ENCODE measurements at places on chromosomes 5 and 9. TPM values are rescaled to one million over a fixed set of nuclear protein-coding genes. Genes with fewer than 3 reads are reported as not detected.

Gene SFXN1
- 105 TPM for total RNA-seq

Gene CRHBP
- not detected for total RNA-seq

Gene RNF183
- not detected for total RNA-seq

Gene PRDM12
- total RNA-seq, result 0.30 TPM

Gene SPRY4
- 21.8 TPM for total RNA-seq

Gene TIMD4
- not detected for total RNA-seq

Gene FNBP1
- total RNA-seq, result 33.1 TPM

Gene SIGMAR1
- 80.3 TPM for total RNA-seq

Gene GPR107
- total RNA-seq, result 20.6 TPM

Gene SLC36A3
- not detected for total RNA-seq

Gene LSM11
- total RNA-seq, result 4.9 TPM

Gene PCSK1
- 3.2 TPM for total RNA-seq

Gene TMC1
- total RNA-seq, result not detected

Gene NUTM2G
- total RNA-seq, result not detected

Gene PHYHD1
- total RNA-seq, result not detected

Gene SLC12A7
- 7.2 TPM for total RNA-seq

Gene SPATA31C1
- not detected for total RNA-seq

DNA sequence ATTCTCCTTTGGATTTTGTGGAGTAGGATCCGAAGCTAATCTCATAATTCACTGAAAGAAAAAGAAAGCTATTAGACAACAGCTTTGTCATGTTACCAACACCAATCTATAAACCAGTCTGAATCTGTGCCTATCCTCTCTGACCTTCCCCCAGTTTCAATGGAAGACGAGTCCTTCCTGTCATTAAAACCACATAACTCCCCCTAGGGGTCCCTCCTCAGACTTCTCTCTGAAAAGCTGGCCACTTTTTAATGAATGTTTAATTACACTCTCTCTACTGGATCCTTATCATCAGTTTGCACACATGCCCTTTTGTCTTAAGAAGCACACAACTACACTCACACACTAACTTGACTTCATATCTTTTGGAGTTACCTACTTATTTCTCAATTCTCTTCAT, 98.0 kb upstream of the TSLP start:
- DNase-seq, result no peak

- no peak for DNase-seq
Measured at GRCh38 chr9:107612136-107612535, 122.6 kb upstream of the KLF4 start.

DNA sequence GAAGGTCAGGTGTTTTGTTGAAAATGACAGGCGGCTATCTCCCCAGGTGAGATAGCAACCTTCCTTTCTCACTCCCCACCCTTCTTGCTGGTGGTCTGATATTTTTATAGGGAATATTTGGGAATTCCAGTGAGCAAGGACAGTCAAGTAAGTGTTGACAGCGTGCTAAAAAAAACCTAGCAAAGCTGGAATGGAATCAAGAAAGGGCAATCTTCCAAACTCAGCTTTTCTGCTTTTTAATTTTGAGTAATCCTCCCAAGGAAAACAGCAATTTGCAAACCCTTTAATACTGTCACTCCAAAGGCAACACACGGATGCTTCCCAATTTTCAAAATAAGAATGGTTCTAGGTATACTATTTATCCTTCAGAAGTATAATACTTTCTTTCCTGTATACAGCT, 143.7 kb upstream of the PCA3 start:
- DNase-seq, result no peak

GRCh38 chr5:115666023-115666422, 40.2 kb upstream of the TMED7 start:
- no peak for DNase-seq

DNA sequence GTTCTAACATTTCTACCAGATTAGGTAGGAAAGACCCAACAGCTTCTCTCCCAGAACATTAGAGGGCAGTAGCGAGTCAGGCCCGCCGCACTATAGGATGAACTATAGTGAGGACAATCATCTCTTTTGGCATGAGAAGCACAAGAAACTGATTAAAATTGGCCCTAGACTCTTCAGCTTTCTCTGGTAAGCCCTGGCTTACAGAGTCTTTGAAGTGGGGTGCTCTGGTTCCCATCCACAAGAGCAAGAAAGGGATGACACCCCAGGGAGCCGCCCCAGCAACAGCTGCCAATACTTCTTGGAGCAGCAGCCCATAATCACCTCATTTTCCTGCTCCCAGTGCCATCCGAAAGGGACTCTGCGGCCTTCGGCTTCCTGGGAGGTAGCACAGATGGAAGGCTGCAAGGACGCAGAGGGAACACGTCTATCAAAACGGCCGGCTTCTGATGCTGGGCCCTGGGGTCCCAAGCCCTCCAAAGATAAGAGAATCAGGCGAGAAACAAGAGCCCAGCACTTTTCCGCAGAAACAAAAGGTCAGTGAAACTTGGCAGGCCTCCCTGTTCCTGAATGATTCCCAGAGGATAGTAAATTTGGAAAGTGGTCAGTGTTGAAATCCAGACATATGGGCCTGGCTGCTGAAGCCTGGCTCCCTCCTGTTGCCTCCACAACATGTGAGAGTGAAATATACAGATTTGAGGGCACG, 69.3 kb downstream of the HSD17B3 start:
- peak; percentile 46 for DNase-seq

DNA sequence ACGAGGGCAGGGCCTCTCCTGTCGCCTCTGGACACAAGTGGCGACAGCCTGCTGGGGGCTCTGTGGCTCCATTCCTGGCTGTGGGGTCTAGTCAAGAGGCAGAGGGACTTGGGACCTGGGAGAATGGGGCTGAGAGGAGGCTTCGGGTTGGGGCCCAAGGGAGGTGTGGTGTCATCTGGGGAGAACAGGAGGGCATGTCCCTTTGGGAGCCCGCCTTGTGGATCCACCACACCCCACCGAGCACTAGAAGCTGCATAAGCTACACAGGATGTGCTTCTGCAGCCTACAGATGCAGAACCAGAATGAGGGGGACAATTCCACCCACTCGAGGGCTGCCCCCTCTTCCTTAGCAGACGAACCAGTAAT, 3.9 kb upstream of the MAN1B1 start:
- DNase-seq, result no peak

DNA sequence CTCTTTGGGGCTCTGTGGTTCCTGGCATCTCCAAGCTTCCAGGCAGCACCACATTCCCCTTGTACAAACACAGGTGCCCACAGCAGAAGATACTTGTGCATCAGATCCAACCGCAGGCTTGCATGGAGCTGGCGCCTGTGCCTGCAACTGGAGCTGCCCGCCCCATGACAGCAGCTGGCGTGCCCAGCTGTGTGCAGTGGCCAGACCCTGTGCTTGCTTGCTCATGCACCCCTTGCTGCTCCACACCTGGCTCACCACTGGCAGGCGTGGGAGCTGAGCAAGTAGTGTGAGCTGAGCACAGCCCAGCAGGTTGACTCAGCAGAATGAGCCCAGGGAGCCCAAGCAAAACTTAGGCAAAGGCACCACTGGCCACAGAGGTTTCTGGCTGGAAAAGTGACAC, 84.4 kb upstream of the STARD4 start:
- no peak for DNase-seq

- DNase-seq, result no peak
Measured at GRCh38 chr9:2809692-2810419, 34.0 kb downstream of the PUM3 start.

DNA sequence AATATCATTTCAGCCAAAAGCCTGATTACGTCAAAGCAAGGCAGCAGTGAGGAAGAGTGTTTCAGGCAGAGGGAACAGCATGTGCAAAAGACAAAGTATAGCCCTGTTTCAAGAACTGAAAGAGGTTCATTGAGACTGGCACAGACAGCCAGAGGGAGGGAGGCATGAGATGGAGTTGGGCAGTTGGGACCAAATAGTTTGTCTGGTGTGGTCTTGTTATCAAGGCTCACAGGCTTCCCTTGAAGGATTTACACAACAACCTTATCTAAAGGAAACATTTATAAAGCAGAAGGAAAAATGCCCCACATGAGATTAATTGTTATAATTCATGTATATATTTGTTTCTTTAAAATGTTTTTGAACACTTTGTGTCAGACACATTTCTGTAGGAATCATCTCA, 253.3 kb downstream of the DMAC1 start:
- DNase-seq, result no peak

DNA sequence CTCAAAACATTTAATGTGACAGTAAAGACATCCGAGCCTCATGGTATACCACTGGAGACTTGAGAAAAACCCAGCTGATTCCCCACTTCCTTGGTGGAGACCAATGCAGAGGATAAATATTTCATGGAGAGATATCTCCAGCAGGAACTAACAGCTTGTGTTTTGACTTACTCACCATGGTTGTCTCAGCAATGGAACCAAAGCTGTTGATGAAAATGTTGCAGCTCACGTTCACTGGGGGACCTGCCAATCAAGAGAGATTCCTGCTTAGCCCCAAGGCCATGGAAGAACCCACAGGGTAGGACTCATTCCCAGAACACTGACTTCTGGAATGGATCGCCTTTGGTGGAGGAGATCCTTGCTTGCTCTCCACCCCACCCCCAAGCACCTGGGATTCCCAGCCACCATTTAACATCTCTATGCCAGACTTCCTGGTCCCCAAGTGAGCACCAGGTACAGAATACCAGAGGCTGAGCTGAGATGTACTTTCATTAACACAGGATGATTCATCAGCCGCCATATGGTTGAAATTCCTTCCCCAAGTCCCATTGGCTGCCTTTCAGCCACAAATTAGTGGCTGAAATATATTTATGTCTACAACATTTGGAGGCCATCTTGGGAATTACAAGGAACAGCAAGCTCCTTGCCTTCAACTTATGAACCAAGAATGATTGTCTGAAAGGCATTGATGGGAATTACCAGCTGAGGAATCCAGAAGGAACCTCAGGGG, 37.9 kb downstream of the GLRA1 start:
- DNase-seq, result no peak

- DNase-seq, result no peak
Measured at GRCh38 chr5:1763960-1764605, 35.6 kb downstream of the MRPL36 start.

DNA sequence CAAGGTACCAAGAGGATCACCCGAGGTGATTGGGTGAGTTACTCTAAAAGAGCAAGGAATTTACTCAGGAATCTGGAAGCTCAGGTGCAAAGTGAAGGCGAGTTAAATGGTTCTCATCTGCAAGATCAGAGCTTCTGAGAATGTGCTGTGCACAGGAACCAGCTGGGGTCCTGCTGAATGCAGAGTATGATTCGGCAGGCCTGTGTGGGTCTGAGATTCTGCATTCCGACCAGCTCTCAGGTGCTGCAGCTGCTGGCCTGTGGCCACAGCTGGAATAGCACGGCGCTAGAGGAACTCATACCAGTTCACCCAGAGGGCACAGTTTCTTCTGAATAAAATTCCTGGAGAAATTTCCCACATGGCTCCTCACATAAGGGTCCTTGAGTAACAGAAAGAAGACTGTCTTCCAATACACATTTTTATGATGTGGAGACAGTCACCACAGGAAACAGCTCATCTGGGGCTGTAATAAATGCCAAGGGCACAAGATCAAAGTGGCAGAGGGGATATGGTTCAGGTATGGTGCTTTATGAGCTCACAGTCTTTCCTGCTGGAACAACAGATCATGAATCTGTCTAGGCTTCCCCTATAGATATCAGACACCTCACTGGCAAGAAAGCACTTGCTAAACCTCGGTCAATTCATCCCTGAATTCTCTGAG, 83.9 kb downstream of the PTPN3 start:
- DNase-seq, result no peak

DNA sequence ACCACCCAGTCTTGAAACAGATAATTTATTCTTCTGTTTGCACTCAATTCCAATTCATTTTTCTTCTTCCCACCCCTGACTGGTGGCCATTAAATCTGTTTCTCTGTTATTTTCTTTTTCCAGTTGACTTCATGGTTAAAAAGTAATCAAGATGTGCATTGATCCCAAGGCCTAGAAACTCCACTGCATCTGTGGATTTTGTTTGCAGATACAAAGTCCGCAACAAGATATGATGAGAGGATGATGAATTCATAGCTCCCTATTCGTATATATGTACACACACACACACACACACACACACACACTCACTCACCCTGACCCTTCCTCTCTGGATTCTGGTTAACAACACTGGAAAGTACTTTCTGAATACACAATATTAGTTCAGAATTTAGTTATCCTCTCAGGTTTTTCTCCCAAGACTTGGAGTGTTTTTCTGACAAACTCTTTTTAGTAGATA, 52.4 kb downstream of the CD180 start:
- no peak for DNase-seq

DNA sequence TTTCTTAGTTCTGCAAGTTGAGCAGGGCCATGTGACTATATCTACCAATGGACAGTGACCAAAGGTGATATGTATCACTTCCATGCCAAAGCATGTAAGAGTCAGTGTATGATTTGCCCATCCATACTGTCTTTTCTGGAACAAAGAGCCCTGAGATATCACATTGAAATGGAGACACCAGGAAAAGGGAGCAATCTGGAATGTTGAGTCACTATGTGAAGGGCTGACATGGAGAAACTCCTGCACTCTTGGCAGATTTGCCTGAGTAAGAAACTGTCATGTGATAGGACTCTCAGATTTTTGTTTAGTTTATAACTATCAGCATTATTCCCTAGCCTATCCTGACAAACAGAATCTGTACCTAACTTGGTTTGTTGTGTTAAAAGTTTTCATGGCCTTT, 29.8 kb upstream of the TMEM161B start:
- DNase-seq, result no peak

- DNase-seq, result no peak
Measured at GRCh38 chr5:118651002-118651401, 337.3 kb downstream of the DTWD2 start.

- DNase-seq, result no peak
Measured at GRCh38 chr9:69273161-69273560, 51.9 kb upstream of the ENTREP1 start.

GRCh38 chr5:57891443-57891842, 408.8 kb upstream of the ACTBL2 start:
- no peak for DNase-seq

GRCh38 chr5:142006363-142007236, 6.2 kb downstream of the GNPDA1 start:
- DNase-seq, result no peak

DNA sequence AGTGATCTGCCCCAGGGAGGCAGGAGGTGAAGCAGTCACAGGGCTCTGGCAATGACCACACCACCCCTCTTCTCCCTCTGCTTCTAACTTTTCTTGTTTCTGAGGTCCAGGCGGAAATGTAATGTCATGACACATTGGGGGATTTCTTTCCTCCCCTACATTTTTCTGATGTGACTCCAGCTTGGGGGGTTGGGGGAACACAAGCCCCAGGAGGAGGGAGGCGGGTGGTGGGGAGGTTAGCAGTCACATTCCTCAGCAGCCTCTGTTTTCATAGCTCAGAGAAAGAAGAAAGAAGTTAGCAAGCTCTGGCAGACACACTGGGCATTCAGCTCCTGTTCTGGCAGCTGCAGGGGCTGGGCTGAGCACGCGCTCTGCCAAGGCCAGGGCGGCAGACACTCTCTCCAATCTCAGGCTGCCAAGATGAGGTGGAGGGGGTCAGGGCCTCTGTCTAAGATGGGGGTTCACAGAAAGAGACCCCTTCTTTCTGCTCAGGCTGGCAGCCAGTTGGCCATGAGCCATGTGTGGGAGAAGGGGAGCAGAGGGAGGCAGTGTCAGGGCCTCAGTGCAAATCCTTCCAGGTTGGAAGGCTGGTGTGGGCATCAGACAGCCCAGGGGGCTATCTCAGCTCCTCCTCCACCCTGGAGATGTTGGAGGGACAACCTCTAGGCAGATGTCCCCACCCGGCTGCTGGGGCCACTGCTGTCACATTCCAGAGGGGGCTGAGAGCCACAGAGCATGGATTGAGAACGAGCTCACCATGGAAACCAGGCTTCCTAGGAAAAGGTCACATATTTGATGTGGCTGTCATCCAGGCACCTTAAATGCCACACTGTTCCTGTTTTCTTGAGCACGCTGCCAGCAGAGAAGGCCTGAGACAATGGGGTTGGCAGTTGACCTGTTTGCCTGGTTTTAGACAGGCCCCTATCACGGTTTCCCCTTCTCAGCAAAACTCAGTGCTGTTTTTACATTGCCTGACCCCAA, 20.1 kb upstream of the PFDN1 start:
- DNase-seq, result no peak

Data from NCI-H460 (cell line).